ENCODE measurements at places on chromosomes 12 and 14.

- no peak for DNase-seq
Observed at GRCh38 chr14:89024691-89025090, 200.2 kb downstream of the TTC8 start.

DNA sequence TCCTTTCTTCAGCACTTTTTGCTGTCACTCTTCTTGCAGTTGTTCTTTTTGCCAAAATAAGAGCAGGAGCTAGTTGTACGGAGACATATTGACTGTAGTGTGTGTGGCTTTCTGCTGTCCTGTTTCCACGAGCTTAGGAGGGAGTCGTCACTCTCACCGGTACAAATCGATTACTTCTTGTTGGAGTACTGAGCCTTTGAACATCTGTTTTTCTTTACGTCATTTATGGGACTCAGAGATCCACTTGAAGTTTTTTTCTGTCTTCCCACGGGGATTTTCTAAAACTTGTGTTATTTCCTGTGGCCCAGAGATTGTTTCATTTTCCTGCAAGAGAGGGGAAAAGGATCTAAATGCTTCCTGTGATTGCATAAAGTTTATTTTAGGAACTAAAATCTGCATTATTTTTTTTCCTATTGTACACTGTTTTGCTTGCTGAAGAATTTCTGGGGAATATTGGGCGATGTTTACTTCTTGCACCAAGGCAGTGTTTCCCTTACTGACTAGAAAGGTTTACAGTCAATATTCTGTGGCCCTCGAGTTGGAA, 199.8 kb upstream of the ARHGAP5 start:
- DNase-seq = no peak

DNA sequence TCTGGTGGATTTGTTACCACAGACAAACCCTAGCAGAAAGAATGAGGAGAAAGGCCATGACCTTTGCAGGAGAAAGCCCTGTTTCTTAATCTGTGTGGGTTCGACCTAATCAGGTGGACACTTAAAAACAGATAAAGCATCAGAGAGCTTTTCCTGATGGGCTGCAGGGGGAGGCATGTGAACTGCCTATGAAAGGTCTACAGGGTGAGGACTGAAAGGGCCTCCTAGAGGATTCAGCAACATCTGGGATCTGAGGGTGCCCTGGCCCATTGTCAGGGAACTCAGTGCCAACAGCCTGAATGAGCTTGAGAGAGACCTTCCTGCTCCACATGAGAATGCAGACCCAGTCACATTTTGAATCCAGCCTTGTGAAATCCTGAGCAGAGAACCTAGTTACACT, 178.8 kb upstream of the DDHD1 start:
- DNase-seq = no peak

- DNase-seq = no peak
Observed at GRCh38 chr12:122523280-122523679, 3.5 kb downstream of the RSRC2 start.

DNA sequence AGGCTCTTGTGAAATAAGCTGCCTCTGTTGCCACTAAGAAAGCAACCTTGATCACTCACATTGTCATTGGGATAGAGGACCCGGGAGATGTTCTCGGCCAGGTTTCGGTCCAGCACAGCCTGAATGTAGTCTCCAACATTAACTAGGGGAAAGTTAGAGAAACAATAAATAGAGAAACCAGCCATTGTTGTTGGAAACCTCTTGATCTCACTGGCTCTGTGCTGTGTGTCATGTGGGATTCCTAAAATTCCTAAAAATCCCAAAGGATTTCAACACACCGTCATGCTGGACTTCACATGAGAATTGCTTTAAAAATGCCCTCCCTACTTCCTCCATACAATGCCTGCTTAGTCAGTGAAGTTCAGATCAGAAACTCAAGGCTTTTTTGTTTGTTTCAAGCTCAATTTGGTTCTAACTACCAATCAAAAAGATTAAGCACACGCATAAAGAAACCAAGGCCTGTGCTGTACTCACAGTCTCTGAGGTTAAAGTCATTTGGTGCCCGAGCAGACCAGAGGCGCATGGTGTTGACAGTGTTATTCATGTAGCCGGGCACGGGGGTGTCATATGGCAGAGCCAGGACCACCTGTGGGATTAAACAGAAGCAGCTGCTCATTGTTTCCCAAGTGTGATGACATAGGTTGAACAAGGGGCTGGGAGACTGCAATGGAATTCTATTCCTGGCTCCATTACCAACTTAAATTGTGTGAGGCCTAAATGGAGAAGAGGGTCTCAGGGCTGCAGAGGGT, 23.6 kb downstream of the PYGL start:
- no peak for DNase-seq

- DNase-seq = no peak
Observed at GRCh38 chr12:72602581-72602980, 330.4 kb downstream of the TRHDE start.

- DNase-seq = peak; percentile 61
Observed at GRCh38 chr12:96193725-96194575, at the start of gene ELK3. Gene ELK3 (plus strand): TSS chr12:96194375.

DNA sequence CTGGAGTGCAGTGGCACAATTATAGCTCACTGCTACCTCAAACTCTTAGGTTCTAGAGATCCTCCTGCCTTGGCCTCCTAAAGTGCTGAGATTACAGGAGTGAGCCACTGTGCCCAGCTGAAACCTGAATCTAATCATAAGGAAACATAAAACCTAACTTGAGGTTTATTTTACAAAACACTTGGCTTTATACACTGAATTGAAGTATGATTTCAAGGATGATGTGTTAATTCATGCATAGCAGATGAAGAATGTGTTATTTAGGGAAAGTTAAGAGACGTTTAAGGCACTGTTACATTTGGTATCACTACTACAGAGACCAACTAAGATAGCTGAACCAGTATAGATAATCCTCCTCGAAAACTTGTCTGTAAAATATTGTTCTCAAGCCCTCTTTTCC, 6.4 kb downstream of the DICER1 start:
- DNase-seq = no peak

DNA sequence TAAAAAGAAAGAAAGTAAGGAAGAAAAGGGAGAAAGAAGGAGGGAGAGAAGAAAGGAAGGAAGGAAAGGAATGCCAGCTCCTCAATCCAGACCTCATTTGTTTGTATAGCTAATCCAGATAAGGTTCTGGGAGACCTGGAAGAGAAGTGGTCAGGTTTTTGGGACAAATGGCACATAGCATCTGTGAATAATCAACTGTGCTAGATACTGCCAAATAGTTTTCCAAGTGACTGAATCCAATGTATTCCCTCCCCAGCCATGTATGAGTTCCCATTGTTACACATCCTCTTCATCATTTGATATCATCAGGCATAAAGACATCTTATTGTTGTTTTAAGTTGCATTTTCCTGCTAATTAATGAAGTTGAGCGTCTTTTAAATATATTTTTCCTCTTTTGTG, 18.6 kb upstream of the PTGR2 start:
- DNase-seq = no peak

GRCh38 chr14:33567023-33567728, 383.7 kb downstream of the EGLN3 start:
- no peak for DNase-seq

- no peak for DNase-seq
Observed at GRCh38 chr12:86521870-86522269, 265.7 kb upstream of the MGAT4C start.

- DNase-seq = no peak
Observed at GRCh38 chr12:52687497-52688385, 7.5 kb upstream of the KRT1 start.

GRCh38 chr12:60266381-60266852, 670.6 kb downstream of the SLC16A7 start:
- no peak for DNase-seq

DNA sequence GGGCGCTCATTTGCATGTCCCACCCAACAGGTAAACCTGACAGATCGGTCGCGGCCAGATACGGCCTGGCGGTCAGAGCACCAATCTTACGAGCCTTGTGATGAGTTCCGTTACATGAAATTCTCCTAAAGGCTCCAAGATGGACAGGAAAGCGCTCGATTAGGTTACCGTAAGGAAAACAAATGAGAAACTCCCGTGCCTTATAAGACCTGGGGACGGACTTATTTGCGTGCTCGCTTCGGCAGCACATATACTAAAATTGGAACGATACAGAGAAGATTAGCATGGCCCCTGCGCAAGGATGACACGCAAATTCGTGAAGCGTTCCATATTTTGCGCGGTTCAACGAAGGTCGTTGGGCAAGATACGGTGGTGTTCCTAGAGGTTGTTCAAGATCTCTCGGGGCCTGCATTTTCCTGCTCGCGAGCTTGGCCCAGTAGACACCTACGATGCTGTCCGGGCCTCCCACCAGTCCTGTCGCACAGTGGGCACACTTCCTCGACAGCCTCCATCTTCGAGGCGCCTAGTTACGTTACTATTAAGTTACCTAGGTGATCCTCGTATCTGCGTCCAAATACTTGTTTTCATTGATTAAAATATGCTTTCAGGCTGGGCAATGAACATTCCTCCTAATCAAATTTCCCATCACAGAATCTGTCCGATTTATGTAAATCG, at the start of gene RNU6-7:
TSS of gene RNU6-7 (plus strand) at position 230 of the 675 bp plus-strand sequence.
- DNase-seq = no peak

DNA sequence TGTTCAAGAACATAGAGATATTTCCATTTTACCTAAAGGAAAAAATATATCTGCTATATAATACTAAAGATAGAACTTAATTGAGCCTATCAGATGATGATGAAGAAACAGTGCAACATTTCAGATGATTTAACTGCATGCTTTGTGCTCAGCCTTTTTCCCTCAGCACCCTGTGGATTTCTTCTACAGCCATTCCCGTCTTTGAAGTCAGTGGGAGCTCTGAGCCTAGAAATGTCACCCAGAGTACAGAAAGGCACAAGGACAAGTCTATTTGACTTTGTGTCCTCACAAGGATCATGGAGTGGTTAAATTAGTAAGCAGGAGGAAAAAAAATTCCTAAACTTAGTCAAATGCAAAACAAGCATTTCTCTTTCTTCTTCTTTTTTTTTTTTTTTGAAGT, 994.0 kb upstream of the FLRT2 start:
- no peak for DNase-seq

DNA sequence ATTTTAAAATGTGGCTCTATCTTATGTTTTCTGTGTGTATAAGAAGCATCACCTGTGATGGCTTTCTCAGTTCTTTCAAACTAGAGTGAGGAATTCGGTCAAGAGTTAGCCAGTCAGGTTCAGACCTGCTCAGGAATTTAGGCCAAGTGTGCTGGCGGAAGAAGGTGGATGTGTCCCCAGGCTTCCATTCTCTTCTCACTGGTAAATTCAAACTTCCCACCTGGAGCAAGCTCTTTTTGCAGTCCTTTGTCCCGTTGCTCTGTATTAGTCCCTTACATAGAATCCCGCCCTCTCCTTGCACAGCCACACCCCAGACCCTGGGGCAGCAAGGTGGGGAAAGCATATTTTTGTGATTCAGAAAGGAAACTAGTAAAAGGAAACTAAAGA, 124.7 kb upstream of the PWP1 start:
- no peak for DNase-seq

- no peak for DNase-seq
Observed at GRCh38 chr12:131276501-131277185, 322.9 kb downstream of the ADGRD1 start.

DNA sequence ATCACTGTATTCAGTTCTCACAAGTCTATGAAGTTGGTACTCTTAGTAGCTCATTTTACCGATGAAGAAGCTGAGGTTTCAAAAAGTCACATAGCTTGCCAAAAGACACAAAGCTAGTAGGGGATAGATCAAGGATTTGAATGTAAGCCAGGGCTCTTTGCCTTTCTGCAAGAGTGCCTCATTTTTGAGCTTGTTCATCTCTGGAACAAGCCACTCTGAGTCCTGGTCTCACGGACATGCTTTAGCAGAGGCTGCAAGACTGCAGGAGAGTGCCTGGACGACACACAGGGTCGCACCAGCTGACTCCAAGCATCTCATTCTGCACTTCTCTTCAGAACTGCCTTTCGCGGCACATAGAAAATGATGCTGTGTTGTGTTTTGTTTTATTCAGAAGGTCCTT, 3.7 kb downstream of the NUAK1 start:
- no peak for DNase-seq

GRCh38 chr12:129339336-129339735, 486.1 kb downstream of the GLT1D1 start:
- no peak for DNase-seq

GRCh38 chr12:76560086-76560491, 518 bp upstream of the OSBPL8 start:
- DNase-seq = no peak

GRCh38 chr12:46227616-46228015, 41.2 kb downstream of the SLC38A1 start:
- no peak for DNase-seq

DNA sequence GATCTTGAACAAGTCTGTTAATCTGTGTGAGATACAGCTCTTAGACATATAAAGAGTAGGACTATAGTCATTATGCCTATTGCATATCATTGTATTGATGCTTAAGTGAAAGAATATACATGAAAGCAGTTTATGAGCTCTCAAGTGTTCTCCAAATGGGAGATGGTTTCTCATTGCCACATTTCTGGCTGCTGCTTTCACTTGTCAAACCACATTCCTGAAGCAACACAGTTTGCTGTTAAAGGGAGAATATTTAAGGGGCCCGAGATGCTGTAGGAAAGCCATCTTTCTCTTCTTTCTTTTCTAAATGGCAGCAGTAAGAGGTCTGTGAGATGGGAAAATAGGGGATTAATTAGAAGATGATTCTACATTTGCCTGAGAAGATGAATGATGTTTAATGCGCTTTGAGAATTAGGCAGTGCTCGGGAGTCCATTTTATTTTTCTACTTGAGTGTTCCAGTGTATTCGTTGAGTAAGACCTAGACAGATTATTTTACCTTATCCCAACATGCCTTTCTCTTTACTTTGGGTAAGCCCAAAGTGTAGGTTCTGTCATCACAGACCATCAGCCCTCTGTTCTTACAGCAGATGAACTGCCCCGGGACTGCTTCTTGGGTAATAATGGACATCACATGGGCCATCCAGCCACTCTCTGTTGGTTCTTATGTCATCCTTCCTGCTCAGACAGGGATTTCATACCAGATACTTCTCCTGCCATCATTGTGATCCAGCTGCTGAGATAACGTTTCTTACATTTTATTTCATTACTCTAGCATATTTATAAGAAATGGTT, 35.6 kb downstream of the ANO4 start:
- DNase-seq = no peak

DNA sequence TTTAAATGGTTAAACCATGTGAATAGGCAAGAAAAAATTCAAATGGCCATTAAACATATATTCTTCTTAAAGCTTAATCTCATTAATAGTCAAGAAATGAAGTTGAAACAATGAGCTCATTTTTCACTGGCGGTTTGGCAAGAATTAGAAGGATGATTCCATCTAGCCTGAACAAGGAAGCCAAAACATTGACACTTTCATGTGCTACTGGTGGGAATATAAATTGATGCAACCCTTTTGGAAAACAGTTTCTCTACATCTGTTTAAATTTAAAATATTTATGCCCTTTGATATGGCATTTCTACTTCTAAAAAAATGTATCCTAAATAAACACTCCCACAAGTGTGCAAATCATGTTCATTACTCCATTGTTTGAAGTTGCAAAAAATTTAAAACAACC, 174.7 kb upstream of the HIF1A start:
- no peak for DNase-seq

All from CD4-positive, alpha-beta T cell treated with Interleukin-4 for 4 hours (primary cell).